ENCODE measurements at places on chromosomes 13 and 19.

- H3K27ac ChIP-seq, result no peak overlapping the region
- H3K4me3 ChIP-seq, result no peak overlapping the region
- DNase-seq, result no peak
- peaks cover 6% of the 10 kb centered on the region for H3K36me3 ChIP-seq
- no peaks in the 10 kb centered on the region for H3K27me3 ChIP-seq
These were observed 220.9 kb downstream of the FOXO1 start for GRCh38 chr13:40445557-40445990.

DNA sequence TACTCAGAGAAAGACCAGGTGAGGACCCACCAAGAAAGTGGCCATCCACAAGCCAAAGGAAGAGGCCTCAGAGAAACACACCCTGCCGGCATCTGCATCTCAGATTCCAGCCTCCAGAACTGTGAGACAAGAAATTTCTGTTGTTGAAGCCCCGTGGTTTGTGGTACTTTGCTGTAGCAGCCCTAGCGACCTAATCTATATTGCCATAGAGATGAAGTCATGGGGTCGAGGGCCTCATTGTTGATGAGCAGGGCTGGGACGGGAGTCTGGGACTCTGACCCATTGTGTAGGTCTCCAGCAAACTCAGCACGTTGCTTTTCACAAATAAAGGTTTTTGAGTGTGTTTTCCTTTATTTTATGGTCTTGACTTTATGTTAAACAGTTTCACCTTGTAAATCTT is 174.9 kb downstream of the TNFSF13B start:
- no peak for DNase-seq
- no peak overlapping the region for H3K4me3 ChIP-seq
- H3K4me1 ChIP-seq, result no peaks in the 10 kb centered on the region
- no peaks in the 10 kb centered on the region for H3K36me3 ChIP-seq

GRCh38 chr19:16233836-16234551 is 36.3 kb downstream of the AP1M1 start:
- no peak overlapping the region for H3K4me3 ChIP-seq
- H3K27ac ChIP-seq, result no peak overlapping the region
- no peak for DNase-seq
- H3K4me1 ChIP-seq, result no peaks in the 10 kb centered on the region
- no peaks in the 10 kb centered on the region for H3K27me3 ChIP-seq

GRCh38 chr13:37068962-37069361 is 9.5 kb upstream of the SUPT20H start:
- H3K4me3 ChIP-seq, result no peak overlapping the region
- H3K36me3 ChIP-seq, result no peaks in the 10 kb centered on the region
- no peaks in the 10 kb centered on the region for H3K27me3 ChIP-seq
- H3K27ac ChIP-seq, result no peak overlapping the region

GRCh38 chr13:109764470-109765291 is 21.7 kb downstream of the IRS2 start:
- peaks cover 7% of the 10 kb centered on the region for H3K4me1 ChIP-seq
- no peaks in the 10 kb centered on the region for H3K36me3 ChIP-seq
- H3K27ac ChIP-seq, result no peak overlapping the region
- H3K4me3 ChIP-seq, result no peak overlapping the region
- DNase-seq, result no peak

DNA sequence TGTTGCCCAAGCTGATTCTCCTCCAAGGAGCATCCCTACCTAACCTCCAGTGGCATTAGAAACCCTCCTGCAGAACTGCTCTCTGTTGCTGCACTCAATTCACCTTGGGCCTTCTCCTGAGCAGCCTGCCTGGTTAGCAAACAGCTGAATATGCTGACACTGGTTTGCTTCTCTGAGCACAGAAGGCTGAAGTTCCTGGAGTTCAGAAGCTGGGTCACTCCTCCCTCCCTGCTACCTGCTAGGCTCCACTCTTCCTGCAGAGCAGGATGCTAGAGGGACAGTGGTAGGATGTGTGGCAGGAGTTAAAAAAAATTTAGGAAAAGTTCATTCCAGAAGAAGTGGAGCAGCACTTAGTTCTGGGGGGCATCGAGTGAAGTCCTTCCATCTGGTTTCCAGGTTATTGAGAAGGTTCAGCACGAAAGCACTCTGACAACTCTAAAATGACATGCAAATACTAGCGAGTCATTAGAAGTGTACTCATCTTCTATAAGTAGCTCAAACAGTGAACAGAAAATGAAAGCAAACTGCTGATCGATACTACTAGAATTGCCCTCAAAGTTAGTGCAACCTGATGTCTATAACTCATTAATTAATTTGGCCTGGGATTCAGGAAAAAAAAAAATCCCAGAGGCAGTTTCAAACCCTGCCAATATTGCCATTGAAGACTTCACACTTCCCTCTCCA is 293.7 kb downstream of the POU4F1 start:
- no peak for DNase-seq
- H3K36me3 ChIP-seq, result no peaks in the 10 kb centered on the region
- H3K27me3 ChIP-seq, result peaks cover 41% of the 10 kb centered on the region
- no peaks in the 10 kb centered on the region for H3K4me1 ChIP-seq

GRCh38 chr13:111177081-111177711 is 62.1 kb downstream of the ARHGEF7 start:
- peak overlapping the region; percentile 88 for H3K27ac ChIP-seq
- H3K27me3 ChIP-seq, result no peaks in the 10 kb centered on the region
- peaks cover 15% of the 10 kb centered on the region for H3K4me1 ChIP-seq
- no peak overlapping the region for H3K4me3 ChIP-seq
- H3K36me3 ChIP-seq, result peaks cover 4% of the 10 kb centered on the region

DNA sequence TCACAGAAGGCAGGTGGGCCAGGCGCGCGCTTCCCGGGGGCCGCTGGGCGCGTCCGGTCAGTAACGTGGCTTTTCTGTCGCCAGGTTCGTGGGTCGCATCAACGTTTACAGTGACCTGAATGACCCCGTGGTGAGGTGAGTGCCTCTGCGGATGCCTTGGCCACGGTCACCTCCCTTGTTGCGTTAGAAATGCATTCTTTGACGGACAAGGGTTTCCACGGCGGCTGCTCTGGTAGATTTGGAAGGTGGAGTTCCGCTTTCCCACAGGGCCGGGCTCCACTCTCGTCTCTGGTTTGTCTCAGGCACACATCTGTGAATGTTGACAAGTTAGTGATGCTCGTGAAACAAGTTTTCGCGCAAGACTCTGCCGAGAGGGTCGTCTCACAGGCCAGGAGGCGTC is 130.0 kb downstream of the ATP11A start:
- H3K36me3 ChIP-seq, result peaks cover 62% of the 10 kb centered on the region
- no peak for DNase-seq
- H3K4me1 ChIP-seq, result no peaks in the 10 kb centered on the region
- no peak overlapping the region for H3K4me3 ChIP-seq

GRCh38 chr13:110636053-110636475 is 20.7 kb downstream of the NAXD start:
- DNase-seq, result no peak
- no peak overlapping the region for H3K4me3 ChIP-seq
- H3K36me3 ChIP-seq, result peaks cover 25% of the 10 kb centered on the region
- H3K27me3 ChIP-seq, result no peaks in the 10 kb centered on the region

DNA sequence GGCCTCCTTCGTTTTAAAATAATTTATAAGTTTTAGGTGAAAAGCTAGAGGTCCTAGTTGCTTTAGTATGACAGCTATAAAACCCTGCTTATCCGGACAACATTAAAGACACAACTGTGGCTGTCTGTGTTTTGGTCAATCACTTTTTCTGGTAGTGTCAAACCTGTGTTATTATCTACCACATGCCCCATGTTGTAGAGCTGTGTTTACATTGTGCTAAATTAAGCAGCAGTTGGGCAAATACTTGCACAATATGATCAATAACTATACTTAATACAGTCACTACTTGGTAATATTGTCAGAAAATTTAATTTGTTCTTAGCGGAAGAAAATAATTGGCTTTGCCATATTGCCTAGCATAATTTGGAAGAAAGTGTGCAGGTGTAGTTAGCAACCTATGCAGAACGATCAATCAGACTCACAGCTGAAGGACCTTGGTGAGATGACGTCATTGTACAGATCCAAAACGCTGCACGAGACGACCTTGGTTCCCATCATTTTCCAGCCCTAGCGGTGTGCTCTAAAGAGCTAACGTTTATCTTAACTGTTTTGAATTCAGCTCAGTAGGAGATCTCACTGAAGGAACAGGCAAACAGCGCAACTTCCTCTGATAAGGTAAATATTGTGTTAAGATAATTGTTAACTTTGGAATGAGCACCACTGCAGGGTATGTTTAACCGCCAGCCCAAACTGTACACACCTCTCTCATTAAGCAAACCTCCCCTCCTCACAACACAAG is 476.6 kb downstream of the IRS2 start:
- DNase-seq, result no peak
- H3K4me1 ChIP-seq, result no peaks in the 10 kb centered on the region
- no peaks in the 10 kb centered on the region for H3K36me3 ChIP-seq
- no peak overlapping the region for H3K4me3 ChIP-seq

- peaks cover 29% of the 10 kb centered on the region for H3K36me3 ChIP-seq
- peaks cover 12% of the 10 kb centered on the region for H3K4me1 ChIP-seq
These were observed 4.7 kb downstream of the LENG1 start for GRCh38 chr19:54154603-54155345.

- no peak for DNase-seq
- H3K36me3 ChIP-seq, result peaks cover 8% of the 10 kb centered on the region
- H3K4me3 ChIP-seq, result no peak overlapping the region
- H3K27ac ChIP-seq, result peak overlapping the region; percentile 91
- H3K27me3 ChIP-seq, result no peaks in the 10 kb centered on the region
These were observed 934.6 kb downstream of the SLITRK1 start for GRCh38 chr13:82947683-82948082.

DNA sequence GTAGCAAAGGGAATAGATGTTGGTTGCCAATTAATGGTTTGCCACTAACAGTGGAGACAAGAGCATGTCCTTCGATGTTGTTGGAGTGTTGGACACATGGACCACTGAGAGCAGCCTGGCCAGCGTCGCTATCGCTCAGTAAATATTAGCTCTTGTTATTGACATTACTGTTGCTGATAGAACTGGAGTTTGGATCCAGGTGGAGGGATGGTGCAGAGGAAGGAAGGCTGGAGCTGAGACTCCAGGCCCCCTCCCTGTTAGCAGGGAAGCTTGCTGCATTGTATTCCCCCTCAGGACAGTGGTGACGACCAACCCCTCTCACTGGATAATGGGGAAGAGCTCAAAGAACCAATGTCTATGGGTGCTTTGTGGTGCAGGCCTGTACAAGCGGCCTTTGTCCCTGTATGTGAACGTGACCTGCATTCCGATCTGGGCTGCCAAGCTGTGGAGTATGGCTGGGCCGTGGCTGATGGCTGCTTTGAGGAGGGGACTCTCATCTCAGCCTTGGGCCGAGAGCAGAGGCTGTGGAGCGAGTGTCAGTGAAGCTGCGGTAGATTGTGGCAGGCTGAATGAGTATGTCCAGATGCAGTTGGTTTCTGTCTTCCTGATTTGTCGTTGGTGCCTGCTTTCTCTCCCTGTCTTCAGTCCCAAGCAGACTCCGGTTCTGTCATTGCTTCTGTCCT is 7.0 kb downstream of the CLASRP start:
- H3K36me3 ChIP-seq, result peaks cover 17% of the 10 kb centered on the region
- H3K4me3 ChIP-seq, result no peak overlapping the region
- DNase-seq, result no peak
- no peaks in the 10 kb centered on the region for H3K27me3 ChIP-seq
- peaks cover 8% of the 10 kb centered on the region for H3K4me1 ChIP-seq

DNA sequence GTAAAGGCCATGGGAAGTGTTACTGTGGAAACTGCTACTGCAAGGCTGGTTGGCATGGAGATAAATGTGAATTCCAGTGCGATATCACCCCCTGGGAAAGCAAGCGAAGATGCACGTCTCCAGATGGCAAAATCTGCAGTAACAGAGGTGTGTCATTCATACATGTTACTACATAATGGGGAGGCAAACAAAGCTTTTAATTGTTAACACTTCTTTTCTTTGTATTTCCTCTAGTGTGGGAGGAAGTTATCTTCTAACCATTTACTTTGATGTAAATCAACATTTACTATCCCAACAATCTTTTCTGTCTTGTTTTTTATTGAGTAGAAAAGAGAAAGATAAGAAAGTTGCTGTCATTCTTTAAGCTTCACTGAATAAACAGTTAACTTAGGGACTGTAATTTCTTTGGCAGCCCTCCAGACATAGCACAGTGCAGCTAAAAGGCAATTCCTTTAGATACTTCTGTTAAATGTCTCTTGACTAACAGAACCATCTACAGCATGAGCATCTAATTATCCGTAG is 126.9 kb downstream of the ITGBL1 start:
- peaks cover 16% of the 10 kb centered on the region for H3K4me1 ChIP-seq
- peak overlapping the region; percentile 82 for H3K27ac ChIP-seq
- no peaks in the 10 kb centered on the region for H3K36me3 ChIP-seq
- no peak for DNase-seq
- H3K4me3 ChIP-seq, result no peak overlapping the region

GRCh38 chr13:110726726-110727125 is 13.2 kb downstream of the ING1 start:
- H3K4me3 ChIP-seq, result no peak overlapping the region
- H3K36me3 ChIP-seq, result peaks cover 6% of the 10 kb centered on the region
- H3K27me3 ChIP-seq, result no peaks in the 10 kb centered on the region
- DNase-seq, result no peak

Data from mesothelial cell of epicardium (in vitro differentiated cells).